Activated gamma-delta T cell treated with Interleukin-2 at 50 U/mL for 16 hours (primary cell): ENCODE measurements at places on chromosomes 2 and 18.

DNA sequence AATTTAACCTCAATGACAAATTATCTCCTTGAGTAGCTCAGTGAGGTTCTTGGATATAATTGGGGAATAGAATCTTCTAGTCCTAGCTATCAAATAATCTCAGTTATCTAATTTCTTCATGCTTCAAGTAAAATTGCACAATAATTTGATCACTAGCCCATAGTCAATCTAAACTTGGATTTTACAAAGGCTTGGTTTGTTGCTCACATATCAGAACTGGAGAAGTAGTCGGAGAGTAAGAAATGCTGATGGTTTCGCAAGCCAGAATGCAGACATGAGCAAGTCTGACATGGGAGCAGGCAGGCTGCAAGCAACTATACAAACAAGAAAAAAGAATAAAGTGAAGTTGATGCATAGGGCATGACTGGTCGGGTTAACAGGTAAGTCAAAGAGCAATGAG, 11.7 kb upstream of the PDE11A start:
- no peak for DNase-seq

DNA sequence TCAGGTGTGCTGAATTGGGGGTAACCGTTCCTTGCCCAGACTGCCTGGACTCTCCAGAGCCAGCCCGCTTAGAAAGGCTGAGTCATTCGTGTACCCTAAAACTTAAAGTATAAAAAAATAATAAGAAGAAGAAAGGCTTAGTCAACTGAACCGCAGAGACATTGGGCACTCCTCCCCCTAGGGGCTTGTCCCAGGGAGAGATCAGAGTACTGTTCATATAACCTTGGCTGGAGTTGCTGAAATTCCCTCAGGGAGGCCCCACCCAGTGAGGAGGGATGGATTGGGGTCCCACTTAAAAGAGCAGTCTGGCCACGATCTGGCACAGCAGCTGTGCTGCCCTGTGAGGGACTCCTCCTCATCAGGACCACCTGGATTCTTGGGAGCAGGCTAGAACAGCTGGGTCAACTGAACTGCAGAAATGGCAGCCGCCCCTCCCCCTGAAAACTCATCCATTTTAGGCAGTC, 37.2 kb downstream of the ANKRD12 start:
- DNase-seq, result no peak

GRCh38 chr2:144477957-144478311, 42.0 kb downstream of the ZEB2 start:
- no peak for DNase-seq

DNA sequence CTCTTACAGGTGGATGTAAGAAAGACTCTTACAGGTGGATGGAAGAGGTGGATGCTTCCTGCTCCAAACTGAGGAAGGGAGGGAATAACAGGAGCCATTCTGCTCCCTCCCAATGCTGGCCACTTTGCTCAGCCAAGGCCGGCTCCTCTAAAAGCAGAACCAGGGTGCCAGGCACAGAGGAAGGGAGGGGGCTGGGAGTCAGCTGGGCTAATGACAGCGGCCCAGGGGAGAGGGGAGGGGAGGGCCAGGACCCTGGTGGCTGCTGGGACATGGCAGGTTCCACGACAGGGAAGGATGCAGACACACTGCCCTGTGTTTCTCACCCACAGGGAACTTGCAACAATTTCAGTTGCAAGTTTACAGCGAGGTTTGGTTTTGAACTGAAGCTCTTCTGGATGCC, 173.4 kb downstream of the ANAPC1 start:
- no peak for DNase-seq

- no peak for DNase-seq
Observed at GRCh38 chr2:240962300-240963064, 35.9 kb upstream of the SNED1 start.

GRCh38 chr2:241041589-241042158, 43.3 kb downstream of the SNED1 start:
- no peak for DNase-seq

DNA sequence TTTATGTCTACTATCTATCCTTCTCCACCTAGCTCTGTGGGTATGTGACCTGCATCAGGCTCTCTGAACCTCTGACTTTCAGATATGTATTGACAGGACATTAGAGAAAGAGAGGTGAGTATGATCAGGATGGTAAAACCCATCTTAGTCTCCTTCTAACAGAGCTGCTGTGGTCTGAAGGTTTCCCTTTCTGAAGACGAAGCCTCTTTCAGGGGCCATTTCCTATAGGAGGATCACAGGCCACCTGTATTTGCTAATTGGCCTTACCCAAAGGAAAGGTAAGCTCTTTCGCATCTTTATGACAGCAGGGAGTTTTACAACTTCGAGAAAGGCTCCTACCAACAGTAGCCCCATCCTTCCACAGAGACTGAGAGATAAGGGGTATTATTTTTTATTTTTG, 442.9 kb downstream of the KCNJ3 start:
- no peak for DNase-seq

- DNase-seq, result no peak
Observed at GRCh38 chr2:7013471-7014160, 96.4 kb downstream of the RNF144A start.

GRCh38 chr2:180618570-180618969, 361.8 kb upstream of the UBE2E3 start:
- DNase-seq, result no peak

- DNase-seq, result no peak
Observed at GRCh38 chr18:65093346-65093745, 657.5 kb upstream of the CDH7 start.

DNA sequence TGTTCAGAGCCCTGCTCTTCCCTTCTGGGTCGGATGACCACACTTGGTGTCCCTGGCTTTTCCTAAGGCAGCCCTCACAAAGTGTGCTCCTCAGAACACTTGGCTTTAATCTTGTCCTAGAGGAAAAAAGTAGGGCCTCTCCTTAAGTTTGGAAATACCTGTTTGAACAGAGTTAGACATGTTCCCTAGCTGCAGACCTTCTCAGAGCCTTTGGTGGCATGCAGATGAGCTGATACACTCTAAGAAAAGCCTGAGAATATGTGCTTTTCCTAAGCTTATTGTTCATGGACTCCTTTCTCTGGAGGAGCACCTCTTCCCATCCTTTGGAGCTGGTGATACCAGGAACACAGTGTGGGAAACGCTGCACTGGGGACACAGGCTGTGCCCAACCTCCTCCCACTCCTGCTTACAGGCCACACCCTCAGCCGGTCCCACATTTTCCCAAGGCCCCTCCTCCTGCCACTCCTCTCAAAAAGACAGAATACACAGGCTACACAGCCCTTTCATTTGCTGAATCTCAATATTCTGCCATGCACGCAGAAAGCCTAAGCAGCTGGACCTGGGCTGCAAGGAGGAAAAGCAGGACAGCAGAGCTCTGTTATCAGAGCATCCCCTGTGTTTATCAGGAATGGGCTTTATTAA, 443.6 kb downstream of the NBAS start:
- no peak for DNase-seq

DNA sequence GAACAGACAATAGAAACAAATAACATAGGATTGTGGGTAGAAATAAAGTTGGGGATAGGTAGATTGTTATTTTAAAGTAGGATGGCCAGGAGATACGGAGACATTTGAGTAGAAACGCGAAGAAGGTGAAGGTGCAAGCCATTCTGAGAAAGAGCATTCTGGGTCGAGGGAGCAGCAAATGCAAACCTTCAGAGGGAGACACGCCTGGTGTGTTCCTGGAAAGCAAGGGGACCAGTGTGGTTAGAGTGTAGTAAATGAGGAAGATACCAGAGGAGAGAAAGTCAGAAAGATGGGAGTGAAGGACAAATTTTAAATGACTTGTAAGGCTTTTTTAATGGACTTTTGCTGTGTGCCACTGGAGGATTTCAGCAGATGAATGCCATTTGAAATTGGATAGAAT, 1.7 kb downstream of the CYP20A1 start:
- no peak for DNase-seq

DNA sequence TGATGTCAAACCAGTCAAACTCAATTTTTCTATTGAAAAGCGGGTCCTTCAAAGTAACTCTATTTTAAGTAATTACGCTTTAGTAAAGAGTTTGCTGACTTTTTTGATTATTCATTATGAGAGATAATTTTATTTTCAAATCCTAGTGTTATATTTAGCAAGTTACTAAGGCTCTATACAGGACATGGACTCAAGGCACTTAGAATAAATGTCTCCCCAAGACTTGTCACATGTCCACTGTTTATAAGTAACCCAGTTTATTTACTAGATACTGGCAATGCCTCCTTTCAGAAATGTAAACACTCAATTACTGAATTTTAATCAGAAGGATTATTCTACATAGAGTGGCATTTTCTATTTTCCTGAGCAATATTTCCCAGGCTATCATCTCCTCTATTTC, 638.1 kb downstream of the ERBB4 start:
- no peak for DNase-seq

GRCh38 chr2:233414777-233415570, 60.7 kb downstream of the DGKD start:
- DNase-seq, result no peak

DNA sequence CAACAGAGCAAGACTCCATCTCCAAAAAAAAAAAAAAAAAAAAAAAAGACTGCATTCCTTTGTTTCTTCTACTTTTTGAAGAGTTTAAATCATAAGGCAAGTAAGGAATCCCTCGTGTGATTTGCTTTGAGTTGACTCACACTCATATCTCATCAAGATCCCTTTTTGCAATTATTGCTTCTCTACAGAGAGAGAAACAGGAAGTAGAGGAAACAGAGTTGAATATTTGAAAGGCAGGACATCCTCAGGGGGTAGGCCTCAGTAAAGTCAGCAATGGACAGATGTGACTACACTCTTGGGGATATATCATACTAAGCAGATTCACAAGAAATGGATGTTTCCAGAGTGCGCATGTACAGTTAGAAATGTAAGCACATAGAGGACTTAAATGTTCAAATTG, 11.2 kb upstream of the EFR3B start:
- no peak for DNase-seq

DNA sequence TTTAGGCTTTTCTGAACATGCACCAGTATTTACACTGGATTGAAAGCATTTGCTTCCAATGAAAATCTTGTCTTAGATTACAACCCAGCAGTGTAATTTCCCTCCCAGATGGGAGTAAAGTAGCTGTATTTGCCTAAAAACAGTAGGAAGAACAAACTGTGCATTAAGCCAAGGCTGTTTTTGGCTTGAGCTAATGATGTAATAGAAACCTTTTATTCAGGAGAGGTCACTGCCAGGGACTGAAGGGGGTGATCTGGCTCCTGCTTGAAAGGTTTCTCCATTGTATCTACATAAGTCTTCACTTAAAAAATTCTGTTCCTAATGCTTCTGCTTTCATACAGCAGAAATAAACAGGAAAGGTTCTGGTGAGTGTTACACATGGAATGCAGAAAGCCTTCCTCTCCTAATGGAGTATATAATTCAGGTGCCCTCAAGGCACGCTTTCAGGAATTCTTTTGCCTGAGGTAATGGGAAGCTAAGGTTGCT, 74.4 kb downstream of the MEIS1 start:
- DNase-seq, result no peak

- no peak for DNase-seq
Observed at GRCh38 chr18:80037869-80038630, 3.8 kb downstream of the RBFA start.

- no peak for DNase-seq
Observed at GRCh38 chr2:120399889-120400240, 53.9 kb downstream of the INHBB start.

GRCh38 chr2:127305990-127306585, 12.1 kb upstream of the ERCC3 start:
- no peak for DNase-seq

DNA sequence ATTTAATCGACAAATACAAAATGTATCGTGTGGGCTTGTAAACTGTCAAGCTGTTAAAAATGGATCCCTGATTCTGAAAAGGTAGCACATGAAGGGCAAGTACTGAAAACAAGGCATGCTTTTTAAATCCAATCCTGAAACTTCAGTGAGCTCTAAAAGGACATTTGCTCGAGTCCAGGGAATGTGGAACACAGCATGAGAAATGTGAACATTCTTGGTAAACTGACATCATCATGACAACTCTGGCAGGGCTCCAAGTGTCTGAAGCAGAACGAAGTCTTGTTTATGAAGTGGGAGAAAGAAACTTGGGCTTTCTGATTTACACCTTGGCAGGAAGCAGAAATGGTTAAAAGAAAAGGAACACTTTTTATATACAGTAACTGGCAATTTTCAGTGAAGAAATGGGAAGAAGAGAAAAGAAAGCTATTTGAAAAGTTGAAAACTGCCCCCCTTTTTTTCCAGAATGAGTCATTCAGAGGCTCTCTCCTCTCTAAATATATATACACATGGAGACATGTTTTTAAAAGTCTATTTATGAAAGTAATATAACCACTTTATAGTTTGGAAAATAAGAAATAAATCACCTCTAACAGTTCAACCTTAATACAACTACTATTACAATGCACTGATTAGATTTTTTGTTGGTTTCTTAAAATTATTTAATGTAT, 120.8 kb downstream of the GAREM1 start:
- no peak for DNase-seq

DNA sequence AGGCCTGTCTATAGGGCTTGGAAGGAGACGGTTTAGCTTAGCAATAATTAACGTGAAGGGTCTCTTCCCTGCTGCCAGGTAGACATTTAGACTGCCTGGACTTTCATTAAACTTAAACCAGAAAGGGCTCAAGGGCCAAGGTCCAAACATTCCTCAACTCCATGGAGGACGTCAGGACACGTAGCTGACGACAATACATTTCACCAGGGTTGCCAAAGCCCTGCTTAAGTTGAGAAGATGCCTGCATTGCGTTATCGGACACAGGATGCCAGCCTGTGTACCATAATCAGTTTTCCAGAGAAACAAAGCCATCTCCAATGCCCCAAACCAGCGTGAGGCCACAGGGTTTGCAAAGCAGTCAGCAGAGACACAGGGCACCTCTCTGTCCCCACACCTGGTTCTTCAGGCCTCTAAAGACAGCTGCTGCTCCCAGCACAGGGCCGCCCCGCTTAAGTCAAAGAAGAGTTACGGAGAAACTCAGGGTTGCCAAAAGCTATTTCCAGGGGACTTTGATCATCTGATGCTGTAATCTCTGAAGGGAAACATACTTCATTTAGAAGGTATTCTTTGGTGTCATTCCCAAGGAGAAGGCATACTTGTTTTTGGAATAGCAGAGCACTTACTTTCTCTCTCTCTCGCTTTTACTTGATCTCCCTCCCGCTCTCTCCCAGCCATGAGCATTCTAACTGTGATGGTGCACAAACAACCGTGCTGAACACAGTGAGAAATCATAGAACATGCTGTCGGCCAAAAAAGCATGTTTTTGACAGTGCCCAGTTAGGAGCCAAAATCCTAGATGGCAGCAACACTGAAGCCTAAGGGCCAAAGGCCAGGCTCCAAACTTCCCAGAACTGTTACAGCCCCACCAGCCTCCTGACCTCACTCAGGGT, 46.0 kb downstream of the TTC32 start:
- no peak for DNase-seq
